ENCODE measurements at places on chromosomes 2 and 18. TPM values are rescaled to one million over a fixed set of nuclear protein-coding genes. Genes with fewer than 3 reads are reported as not detected.
A peak's percentile ranks its signal among the peaks of the same experiment; 100 is the strongest.

DNA sequence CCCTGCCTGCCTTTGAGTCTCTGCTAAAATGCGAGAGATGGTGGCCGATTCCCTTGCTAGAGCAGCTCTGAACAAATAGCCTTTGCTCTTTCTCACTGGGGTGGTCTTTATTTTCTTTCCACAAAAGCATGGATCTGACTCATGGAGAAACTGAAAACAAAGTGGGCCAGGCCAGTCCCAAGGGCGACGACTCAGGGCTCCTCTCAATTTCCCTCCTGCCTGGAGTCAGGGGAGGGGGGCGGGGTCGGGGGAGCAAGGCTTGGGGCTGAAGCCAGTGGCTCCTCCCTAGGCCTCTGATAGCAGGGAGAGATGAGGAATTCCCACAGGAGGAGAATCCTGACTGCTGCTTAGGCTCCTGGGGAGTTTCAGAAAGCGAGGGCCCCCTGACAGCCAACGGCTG lies 17.1 kb upstream of the IL1R2 start:
- DNase-seq: peak; percentile 38

DNA sequence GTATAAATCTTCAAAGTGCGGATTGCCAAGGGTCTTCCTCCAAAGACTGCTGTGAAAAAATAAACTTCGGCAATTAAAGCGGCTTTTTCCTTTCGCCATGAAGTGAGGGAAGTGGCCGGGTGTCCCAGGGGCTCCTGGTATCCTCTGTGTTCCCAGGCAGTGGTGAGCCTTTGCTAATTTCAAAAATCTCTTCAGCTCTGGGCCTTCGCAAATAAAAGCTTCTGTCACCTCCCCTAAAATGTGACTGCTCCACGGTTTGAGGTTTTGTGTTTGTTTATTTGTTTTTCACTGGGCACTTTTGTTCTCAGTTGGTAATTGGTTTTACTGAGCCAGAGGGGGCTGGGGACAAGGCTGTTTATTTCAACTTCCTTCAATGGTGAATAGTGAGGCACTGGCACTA lies 270.1 kb upstream of the POU3F3 start:
- no peak for DNase-seq

Gene SULT6B1
- not detected for total RNA-seq

Gene DIS3L2
- 40.2 TPM for total RNA-seq

Gene RGPD4
- not detected for total RNA-seq
